ENCODE measurements at places on chromosomes 16 and 17. TPM values are rescaled to one million over a fixed set of nuclear protein-coding genes. Genes with fewer than 3 reads are reported as not detected.
A peak's percentile ranks its signal among the peaks of the same experiment; 100 is the strongest.

Gene ITPRIPL2
- not detected for total RNA-seq

Gene RNF43
- total RNA-seq: 0.50 TPM

Gene FSCN2
- total RNA-seq: 6.7 TPM

Gene ZNF423
- total RNA-seq: not detected

Gene RTN4RL1
- total RNA-seq: not detected

Gene CCL2
- not detected for total RNA-seq

Gene RPS2
- total RNA-seq: 3,120 TPM

Gene OTOP3
- not detected for total RNA-seq

Gene SLC38A8
- not detected for total RNA-seq

Gene CARD14
- total RNA-seq: not detected

Gene OSBPL7
- total RNA-seq: 35.7 TPM

Gene RAB11FIP4
- total RNA-seq: 15.0 TPM

Gene MYO15B
- total RNA-seq: 17.7 TPM

Gene AHSP
- total RNA-seq: not detected

GRCh38 chr16:1088295-1089170 is 7.5 kb downstream of the C1QTNF8 start:
- no peak for DNase-seq

- peak; percentile 58 for DNase-seq
Measured at GRCh38 chr16:57694725-57695679, at the start of gene DRC7. Gene DRC7, plus strand, starts transcription at chr16:57694806. Its CDS starts 3,144 bp downstream, at chr16:57697950.

GRCh38 chr16:78770353-78771091 is 671.1 kb downstream of the WWOX start:
- peak; percentile 61 for DNase-seq

DNA sequence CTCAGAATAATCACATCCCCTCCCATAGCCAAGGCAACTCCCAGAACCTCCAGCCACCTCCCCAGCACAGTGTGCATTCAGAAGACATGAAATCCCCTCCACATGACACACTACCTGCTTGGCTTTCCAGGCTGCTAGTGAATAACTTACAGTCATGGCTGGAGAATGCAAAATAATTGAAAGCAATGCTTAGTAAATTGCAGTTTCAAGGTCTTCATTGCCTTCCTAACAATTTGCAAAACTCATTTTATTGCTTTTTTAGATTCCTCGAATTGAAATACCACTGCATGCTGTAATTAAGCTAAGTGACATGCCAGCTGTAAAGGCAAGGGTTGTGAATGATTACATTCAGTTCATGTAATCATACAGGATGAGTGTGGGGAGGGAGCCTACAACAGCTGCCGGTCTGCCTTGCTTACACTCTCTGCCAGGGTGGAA is 29.0 kb upstream of the HOXB13 start:
- DNase-seq: no peak

GRCh38 chr17:2070241-2071023 is 15.5 kb downstream of the HIC1 start:
- no peak for DNase-seq

DNA sequence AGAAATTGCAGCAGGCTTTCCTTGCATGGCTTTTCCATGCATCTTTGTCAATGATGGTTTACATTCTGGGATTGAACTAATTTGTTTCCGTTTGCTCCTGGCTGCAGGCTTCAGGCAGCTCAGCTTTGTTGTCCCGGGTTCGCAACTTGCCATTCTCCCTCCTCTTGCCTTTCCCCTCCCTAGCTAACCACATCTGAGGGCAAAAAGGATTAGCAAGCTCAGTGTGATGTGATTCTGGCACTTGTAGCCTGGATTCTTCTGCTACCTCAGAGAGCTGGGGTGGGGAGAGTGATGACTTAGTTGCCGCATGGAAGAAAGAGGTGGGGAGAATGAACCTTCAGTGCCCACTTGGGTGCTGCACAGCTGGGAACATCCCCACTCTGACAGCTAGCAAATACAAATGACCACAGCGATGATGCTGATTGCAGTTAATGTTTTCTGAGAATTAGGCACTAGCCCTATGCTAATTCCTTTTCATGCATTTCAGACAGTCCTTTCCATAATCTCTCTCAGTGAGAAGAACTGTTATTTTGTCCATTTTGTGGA is 120.2 kb upstream of the SALL1 start:
- DNase-seq: no peak

DNA sequence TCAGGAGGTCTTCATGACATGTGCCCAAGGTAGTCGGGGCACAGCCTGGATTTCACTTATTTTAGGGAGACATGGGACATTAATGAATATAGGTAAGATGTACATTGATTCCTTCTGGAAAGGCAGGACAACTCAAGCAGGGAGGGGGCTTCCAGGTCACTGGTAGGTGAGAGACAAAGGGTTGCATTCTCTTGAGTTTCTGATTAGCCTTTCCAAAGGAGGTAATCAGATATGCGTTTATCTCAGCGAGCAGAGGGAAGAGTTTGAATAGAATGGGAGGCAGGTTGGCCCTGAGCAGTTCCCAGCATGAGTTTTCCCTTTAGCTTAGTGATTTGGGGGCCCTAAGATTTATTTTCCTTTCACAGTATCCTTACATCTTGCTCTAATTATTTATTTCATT is 443.8 kb upstream of the EEF2KMT start:
- DNase-seq: no peak

DNA sequence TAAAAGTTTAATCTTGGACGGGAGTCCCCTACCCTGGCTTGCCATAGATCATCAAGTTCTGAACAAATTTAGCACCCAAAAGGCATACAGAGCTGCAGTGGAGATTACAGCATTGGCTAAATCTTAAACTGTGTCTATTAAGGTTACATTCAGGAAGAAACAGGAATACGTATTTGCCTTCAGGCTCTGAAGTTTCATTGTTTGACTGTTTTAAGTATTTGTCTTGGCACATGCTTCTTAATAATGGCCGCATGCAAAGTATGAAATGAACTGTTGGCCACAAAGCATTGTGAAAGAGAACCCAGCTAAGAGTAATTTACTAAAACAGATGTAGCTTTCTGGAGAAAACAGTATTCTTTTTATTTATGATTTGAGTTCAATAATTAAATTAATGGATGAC is 63.9 kb upstream of the CNEP1R1 start:
- no peak for DNase-seq

DNA sequence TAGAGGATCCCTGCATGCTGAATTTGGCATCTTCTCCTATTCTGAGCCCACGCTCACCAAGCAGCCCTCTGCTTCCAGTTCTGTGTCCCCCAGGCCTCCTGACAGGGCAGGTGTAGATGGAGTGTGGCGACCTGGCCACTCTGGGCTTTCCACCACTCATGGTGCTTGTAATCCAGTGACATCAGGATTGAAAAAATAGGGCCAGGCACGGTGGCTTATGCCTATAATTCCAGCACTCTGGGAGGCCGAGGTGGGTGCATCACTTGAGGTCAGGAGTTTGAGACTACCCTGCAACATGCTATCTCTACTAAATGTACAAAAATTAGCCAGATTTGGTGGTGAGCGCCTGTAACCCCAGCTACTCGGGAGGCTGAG is 29.4 kb downstream of the UNK start:
- no peak for DNase-seq

- DNase-seq: no peak
Measured at GRCh38 chr17:33370401-33370800, 77.3 kb upstream of the ASIC2 start.

- peak; percentile 4 for DNase-seq
Measured at GRCh38 chr16:19346335-19346922, 60.9 kb downstream of the CLEC19A start.

GRCh38 chr17:17157041-17157440 is 49.1 kb downstream of the PLD6 start:
- no peak for DNase-seq

- DNase-seq: no peak
Measured at GRCh38 chr17:20925091-20925490, 117.7 kb downstream of the USP22 start.

- DNase-seq: no peak
Measured at GRCh38 chr16:17235147-17235815, 235.5 kb downstream of the XYLT1 start.

DNA sequence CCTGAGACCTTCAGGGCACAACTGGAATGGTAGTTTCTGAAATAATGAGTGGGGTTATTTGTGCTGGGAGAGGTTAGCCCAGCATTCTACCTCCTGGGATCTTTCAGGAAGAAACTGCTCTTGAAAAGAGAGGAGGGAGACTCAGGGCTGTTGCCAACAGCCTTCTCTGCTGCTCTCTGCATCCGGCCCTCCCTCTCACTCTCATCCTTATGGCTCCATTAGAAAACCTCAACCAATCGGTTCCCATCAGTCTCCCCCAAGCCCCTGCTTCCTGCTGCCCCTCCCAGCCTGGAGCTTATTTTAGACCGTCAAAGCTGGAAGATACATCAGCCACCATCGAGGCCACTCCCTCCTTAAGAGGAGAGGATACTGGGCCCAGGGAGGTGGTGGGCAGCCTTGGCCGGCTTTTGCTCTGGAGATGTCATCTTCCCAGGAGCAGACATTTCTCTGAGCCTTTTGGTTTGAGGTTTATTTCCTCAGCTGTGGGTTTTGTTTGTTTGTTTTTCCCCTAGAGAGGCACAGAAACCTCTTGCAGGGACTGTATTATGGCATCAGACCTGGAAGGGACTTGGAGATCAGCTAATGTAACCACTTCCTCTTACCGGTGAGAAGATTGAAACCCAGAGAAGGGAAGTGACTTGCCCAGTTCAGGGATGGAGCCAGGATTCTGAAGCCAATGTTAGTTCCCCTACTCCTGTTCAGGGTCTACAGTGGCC is 2.7 kb downstream of the MPRIP start:
- DNase-seq: peak; percentile 62

DNA sequence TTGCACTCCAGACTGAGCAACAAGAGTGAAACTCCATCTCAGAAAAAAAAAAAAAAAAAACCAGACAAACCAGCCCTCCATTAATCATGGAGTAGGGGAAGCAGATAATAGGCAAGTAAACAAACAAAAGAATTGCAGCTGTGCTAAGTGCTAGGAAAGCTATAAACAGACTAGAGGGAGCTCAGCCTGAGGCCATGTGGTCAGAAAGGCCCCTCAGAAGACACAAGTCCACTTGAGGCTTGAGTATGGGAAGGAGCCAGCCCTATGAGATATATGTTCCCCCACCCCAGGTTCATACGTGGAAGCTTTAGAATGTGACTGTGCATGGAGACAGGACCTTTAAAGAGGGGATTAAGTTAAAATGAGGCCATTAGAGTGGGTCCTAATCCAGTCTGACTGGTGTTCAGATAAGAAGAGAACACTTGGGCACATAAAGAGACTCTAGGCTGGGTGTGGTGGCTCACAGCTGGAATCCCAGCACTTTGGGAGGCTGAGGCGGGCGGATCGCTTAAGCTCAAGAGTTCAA is 132.6 kb upstream of the NOL11 start:
- no peak for DNase-seq

DNA sequence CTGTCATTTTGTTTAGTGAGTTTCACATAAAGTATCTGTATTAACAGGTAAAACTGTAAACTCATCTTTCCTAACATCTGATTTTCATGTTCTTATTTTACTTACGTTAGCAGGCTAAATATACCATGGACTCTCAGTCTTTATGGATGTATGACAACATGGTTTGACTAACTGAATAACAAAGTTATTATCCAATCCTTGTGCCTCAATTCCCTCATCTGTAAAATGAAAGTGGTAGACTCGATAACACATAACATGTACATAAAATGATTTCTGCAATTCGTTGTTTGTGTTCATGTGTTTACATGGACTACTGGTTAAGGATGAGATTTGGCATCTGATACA is 9.5 kb upstream of the PCTP start:
- DNase-seq: no peak

- peak; percentile 100 for DNase-seq
Measured at GRCh38 chr17:7251661-7252175, at the start of gene CTDNEP1. Gene CTDNEP1, minus strand, starts transcription at chr17:7251734. Its CDS starts 438 bp downstream, at chr17:7251296.

- DNase-seq: no peak
Measured at GRCh38 chr17:35023538-35023937, 40.0 kb downstream of the RFFL start.

DNA sequence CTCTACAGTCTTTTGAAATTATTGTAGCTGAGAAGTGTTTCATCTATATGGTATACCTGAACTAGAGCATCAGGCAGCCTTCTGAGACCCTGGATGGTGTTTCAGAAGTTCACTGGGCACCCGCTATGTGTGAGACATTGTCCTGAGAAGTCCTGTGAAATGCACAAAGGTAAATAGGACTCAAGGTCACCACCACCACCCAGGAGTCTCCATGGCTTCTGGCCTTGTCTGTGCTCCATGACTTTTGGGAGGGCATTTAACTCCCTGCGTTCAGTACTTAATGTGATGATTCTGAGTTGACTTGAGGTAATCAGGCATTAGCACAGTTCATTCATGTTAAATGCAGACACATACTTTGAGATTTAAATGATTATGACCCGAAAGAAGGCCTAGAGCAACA is 1.1 kb downstream of the MLYCD start:
- no peak for DNase-seq

DNA sequence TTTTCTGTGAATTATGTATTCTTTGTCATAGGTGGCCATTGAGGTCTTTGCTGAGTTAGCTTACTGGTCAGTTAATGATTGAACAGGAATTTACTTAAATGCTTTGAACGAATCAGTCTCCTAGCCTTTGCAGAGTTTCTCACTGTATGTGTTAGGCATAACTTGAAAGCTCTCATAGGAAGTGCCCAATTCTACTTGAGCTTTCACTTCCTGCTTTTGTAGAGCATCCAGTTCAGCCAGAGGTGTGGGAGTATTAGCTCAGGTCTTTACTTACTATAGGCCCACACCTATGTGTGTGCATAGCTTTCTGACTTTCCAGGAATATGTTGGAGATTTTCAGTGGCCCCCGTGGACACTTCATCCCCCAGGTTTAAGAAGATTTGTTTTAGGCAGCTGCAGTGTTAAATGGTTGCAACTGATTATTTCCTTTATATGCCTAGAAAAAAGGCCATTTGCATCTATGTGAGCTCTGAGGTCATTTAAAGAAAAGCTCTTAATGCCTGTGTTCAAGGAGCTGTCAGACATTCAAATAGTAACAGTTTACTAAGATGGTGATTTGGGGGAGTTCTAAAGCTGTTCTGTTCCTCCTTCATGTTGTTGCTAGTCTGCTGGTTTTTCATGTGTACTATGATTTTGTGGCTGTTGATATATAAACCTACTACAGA is 62.3 kb downstream of the PHKB start:
- DNase-seq: peak; percentile 77

DNA sequence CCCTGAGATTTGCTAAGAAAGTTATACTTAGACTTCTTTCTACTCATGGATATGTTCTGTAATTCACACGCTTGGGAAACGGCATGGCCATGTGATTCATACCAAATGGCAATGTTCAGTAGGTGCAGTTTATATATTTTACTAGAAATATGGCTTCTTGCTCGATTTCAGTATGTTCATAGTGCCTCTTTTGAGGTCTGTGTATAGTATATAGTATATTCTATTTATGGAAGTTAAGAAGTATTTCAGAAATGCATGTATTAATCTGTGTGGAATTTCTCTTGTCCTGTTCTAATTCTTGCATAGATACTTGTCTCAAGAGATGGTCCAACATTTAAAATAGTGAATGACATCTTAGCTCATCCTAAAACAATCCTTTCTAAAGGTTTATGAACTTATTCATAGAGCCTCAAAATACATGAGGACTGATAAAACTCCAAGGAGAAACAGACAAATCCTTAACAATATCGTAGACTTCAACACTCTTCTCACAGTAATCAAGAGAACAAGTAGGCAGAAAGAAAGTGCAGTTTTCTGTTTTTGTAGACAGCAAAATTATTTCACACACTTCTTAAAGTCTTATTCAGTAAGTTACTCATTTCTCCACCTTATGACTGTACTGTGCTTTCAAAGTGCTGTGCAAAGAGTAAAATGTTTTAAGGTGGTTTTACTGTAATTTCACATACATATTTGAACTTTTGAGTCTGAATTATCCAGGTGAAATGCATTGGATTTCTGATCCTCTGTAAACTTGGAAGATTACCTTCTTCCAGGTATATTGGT is 11.1 kb downstream of the BPTF start:
- DNase-seq: no peak
